GM10248 (cell line): ENCODE measurements at places on chromosomes 12 and 14.

DNA sequence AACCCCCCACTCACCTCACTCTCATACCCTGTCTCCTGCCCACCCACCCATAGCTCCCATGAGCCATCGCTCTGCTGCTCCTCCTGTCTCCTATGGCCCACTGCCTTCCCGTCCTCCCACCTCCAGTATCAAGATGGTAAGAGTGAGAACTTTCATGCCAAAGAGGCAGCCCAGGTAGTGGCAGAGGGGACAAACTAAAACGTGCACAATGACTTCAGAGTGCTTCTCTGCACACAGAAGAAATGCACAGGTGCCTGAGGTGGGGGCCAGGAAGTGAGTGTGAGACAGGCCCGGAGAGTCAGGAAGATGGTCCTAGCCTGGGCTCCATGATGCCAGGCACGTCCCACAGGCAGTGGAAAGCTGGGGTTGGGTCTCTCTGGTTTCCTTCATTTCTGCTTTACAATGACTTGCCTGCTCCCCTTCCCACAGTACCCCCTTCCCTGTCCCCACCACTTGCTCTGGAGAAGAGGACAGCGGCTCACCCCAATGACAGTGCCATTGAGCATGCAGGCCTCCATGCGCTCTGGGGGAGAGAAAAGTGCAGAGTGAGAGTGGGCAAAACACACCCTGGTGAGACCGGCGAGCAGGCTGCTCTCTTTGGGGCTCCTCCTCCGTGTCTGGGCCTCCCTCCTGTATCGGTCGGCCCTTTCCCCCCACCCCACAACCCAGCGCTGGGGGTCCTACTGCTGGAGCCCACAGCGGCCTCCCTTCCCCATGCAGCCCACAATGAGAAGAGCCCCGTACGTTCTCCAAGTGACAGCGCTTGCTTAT is 22.8 kb upstream of the ANO2 start:
- no peak for DNase-seq

DNA sequence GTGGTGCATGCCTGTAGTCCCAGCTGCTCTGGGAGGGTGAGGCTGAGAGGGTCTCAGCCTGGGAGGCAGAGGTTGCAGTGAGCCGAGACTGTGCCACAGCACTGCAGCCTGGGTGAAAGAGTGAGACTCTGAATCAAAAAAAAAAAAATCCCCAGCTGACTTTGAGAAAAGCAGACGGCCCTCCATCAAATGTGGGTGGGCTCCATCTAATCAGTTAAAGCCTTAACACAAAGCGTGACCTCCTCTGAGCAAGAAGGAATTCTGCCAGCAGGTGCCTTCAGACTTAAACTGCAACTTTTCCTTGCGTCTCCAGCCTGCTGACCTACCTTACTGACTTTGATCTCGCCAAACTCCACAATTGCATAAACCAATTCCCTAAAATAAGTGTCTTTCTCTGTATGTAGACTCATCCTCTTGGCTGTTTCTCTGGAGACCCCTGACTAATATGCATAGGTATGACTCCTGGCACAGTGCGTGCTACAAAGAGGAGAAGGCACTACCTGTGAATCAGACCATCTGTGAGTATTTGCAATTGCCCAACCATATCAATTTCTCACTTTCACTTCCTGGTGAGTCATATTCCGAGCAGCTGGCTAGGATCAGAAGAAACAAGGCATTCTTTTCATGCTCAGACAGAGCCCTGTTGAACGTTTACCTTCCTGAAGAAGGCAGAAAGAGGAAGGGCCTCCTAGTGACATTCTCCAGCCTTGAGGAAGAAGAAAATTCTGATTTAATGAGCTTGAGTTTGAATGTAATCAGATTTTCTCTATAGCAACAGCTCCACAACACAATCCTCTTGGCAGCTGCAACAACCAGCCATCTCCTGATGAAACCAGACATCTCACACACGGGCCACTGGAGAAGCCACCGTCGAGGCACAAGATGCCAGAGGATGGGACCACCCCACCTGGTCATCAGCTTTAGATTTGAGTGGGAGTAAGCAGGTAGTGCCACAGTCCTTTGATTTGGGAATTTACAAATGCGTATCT is 54.3 kb downstream of the CLMN start:
- peak; percentile 77 for DNase-seq

GRCh38 chr12:11947213-11947612 is 123.5 kb upstream of the BCL2L14 start:
- DNase-seq, result no peak

DNA sequence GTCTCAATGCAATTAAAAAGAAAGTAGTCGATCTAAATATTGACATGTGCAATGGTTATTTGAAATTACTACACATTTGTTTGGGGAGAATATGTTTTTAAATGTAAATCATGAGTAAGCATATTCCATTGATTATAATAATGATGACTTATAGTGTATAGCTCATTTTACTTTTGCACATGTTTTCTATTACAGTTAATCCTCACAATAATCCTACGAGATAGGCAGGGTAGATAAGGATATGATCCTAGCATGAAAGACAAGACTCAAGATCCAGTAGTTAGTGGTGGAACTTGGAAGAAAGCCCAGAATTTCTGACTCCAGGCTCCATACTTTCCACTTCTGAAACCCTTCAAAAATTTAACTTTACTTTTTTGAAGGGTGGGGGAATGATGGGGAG is 94.0 kb downstream of the NAV3 start:
- no peak for DNase-seq

- no peak for DNase-seq
Observed at GRCh38 chr14:82872494-82872893, 1338.8 kb upstream of the SEL1L start.

- DNase-seq, result peak; percentile 65
Observed at GRCh38 chr12:55830601-55831446, 1.4 kb upstream of the DNAJC14 start.

DNA sequence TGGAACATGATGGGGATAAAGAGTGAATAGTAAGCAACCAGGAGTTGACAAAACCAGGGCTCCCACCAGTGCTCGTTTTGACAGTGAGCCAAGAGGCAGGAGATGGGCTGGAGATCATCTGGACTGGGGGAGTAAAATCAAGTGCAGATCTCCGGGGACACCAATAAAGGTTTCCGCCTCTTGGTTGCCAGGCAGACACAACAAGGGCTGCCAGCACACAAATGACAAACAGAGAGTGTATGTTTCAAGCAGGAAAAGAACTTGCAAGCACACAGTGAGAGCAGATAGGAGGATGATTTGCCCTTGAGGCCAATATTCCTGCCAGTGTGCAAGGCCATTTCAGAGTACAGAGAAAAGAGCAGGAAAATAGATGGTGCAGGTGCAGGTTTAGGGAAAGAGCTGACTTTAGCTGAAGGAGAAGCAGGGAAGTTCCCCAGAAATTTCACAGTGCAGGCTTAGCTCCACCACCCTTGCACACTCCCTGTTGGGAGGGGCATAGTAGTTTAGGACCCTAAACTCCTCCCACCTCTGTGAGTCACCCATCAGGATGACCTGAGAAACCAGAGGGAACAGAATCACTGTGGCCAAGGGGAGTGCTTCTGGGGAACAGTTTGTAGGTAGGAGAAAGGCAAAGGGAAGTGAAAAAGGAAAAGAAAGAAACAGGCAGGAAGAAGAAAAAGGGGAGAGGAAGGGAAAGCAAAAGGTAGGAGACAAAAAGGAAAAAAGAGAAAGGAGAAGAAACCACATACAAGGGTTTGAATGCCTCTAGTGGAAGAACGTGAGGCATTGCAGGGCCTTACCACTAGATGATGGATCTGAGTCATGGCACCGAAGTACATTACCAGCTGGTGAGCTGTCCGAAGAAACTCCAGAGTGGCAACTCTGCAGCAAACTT is 404.4 kb downstream of the SLC6A15 start:
- DNase-seq, result no peak

DNA sequence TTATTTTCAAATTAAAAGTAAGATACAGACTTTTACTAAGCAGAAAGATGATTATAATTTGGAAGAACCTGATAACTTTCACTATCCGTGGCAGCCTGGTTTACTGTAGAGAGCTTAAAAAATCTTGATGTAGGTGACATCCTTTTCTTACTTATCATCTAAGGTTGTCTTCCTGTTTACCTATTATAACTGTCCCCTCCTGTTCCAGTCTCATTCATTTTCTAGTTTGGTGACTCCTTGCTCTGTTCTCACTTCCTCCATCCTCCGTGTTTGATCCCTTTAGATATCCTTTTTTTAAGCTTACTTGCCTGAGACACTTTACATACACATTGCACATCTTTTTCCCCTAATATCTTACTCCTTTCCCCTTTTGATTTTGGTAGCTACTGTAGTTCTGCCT is 27.5 kb downstream of the CCDC91 start:
- DNase-seq, result no peak

- DNase-seq, result no peak
Observed at GRCh38 chr12:53964315-53964713, 8.6 kb upstream of the HOXC11 start.

- DNase-seq, result no peak
Observed at GRCh38 chr12:75938189-75938588, 93.4 kb downstream of the PHLDA1 start.

GRCh38 chr12:110622582-110622981 is 8.7 kb downstream of the TCTN1 start:
- no peak for DNase-seq

- DNase-seq, result no peak
Observed at GRCh38 chr12:106973545-106973944, 13.4 kb downstream of the MTERF2 start.

GRCh38 chr14:90814806-90815571 is 1.2 kb downstream of the TTC7B start:
- DNase-seq, result no peak

GRCh38 chr12:93025145-93026103 is 96.3 kb upstream of the EEA1 start:
- peak; percentile 55 for DNase-seq

GRCh38 chr12:6049587-6049986 is 74.9 kb downstream of the VWF start:
- DNase-seq, result no peak

- DNase-seq, result no peak
Observed at GRCh38 chr12:76804435-76804976, 40.6 kb downstream of the ZDHHC17 start.

GRCh38 chr14:38721822-38722431 is 381.1 kb downstream of the SEC23A start:
- DNase-seq, result peak; percentile 38

DNA sequence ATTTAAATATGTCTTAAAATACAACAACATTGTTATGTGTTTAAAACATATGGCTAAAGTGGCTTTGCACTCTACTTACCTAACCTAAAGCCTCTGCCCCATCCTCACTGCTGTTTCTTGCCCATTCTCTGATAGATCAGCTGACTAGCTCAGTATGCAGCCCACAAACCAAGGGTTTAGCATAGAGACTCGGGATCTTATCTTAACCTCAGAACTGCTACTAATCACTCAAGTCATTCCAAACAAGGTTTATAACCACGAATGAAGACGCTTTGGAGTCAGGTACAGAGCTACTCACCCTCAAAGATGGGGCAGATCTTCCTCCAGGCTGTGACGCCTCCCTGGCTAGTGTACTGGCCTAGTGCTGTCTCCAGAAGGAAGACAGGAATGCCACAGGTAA is 19.3 kb downstream of the SLC6A13 start:
- no peak for DNase-seq

DNA sequence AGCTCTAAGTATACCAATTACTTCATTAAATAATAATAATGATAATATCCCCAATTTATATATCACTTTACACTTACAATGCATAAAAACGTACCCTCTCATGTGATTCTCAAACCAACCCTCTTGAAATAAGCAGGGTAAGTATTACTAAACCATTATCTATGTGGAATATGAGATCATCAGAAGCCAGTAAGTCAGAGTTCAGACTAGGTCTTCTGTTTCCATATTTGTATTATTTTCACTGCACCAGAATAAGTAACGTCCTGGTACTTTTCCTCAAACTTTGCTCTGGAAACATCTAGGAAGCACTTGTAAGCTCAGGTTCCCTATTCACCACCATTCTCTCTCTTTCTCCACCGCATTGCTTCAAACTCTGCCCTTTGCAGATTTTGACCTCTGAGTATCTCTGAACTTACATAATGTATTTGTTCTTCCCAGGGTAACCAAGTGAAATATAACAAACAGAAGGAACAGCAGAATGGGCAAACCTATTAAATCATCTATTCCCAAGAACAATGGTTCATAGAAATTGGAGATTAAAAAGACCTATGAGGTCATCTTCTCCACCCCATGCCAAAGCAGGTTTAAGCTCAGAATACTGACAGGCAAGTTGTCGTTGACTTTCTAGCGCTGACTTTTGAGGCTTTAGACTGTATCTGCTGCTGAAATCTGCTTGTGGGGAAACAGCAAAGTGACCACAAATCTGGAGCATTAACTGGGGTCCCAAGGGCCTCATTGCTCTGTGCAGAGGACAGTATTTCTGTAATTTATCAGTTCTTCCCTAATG is 161.3 kb upstream of the FAR2 start:
- DNase-seq, result no peak

- no peak for DNase-seq
Observed at GRCh38 chr12:64525461-64526160, 73.7 kb downstream of the TBK1 start.

DNA sequence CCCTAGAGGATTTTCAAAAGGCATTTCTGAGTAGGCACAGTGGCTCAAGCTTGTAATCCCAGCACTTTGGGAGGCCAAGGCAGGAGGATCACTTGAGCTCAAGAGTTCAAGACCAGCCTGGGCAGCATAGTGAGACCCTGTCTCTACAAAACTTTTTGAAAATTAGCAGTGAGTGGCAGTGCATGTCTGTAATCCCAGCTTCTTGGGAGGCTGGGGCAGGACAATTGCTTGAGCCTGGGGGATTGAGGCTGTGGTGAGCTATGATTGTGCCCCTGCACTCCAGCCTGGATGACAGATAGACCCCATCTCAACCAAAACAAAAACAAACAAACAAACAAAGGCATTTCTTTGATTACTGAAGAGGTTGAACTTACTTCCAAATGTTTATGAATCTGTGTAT is 201.4 kb downstream of the KIF26A start:
- DNase-seq, result no peak

DNA sequence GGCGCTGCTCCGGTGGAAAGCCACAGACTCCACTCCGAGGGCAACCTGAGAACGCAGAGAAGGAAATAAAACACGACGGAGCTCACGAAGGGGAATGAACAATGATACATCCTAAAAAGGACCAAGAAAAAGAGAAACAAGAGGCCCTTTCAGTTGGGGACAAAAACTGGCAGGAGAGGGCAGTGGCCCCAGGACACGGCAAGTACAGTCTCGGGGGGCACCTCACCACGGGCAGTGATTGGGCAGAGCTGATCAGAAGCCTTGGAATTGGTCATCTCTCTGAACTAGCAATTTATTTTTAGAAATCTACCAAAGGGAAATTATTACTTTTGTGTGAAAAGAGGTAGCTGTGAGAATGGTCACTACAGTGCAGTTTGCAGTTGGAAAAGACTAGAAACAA is 27.9 kb downstream of the CCDC92 start:
- no peak for DNase-seq

- DNase-seq, result no peak
Observed at GRCh38 chr12:3962631-3963483, 89.7 kb upstream of the PARP11 start.

GRCh38 chr12:97642911-97643310 is 180.3 kb downstream of the RMST start:
- no peak for DNase-seq

DNA sequence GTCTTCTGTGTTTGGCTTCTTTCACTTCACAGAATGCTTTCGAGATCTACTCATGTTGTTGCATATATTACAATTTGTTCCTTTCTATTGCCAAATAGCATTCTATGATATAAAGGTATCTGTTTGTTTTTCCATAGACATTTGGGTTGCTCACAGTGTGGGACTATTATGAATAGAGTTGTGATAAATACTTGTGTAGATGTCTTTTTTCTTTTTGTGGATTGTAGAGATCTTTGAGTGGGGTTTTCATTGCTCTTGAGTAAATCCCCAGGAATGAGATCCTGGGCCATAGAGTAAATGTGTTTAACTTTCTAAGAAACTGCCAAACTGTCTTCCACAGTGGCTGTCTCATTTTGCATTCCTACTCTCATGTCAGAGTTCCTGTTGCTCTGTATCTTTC is 24.9 kb upstream of the CEBPE start:
- no peak for DNase-seq
